ENCODE measurements at places on chromosomes 5 and 9.
A peak's percentile ranks its signal among the peaks of the same experiment; 100 is the strongest.

GRCh38 chr5:128084228-128085167 is 932 bp downstream of the SLC12A2 start:
- DNase-seq, result peak; percentile 27

DNA sequence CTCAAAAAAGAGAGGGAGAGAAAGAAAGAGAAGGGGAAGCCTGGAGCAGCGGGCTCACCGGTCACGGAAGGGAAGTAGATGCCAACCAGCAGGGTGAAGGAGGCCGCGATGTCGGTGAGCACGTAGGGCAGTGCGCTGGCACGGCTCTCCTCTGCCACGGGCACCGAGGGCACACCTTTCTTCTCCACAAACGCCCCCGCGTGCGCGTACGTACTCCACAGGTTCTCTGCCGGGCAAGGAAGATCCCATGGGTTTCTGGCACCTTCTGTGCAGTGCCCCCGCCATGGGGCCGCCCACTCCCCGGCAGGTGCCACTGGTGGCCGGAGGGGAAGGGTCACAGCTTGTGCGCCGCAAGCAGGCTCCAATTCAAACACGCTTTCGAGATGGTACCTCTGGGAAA is 30.3 kb downstream of the SLC12A7 start:
- no peak for DNase-seq

GRCh38 chr5:65126542-65127069 is 355.1 kb downstream of the ADAMTS6 start:
- DNase-seq, result no peak

- DNase-seq, result peak; percentile 89
These were observed 172.1 kb upstream of the GAS1 start for GRCh38 chr9:87119328-87119881.

GRCh38 chr9:138075496-138075895 is 197.9 kb downstream of the CACNA1B start:
- DNase-seq, result no peak

GRCh38 chr5:171392585-171393159 is 5.0 kb downstream of the NPM1 start:
- no peak for DNase-seq

DNA sequence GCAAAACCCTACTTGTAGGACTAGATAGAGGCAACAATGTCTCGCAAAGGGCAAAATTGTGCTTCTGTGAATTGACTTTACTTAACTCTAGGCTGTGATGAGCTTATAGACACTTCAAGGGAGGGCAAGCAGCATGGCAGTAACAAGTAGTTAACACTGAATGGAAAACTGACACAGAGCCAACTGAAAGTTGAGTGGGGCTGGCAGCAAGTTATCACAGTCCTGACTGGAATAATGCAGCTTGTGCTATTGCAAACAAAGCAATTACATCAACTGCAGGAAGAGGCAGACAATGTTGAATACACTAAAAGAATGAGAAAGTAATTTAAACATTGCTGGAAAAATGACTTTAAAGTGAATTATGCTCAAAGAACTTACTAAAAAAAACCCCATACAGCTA is 62.2 kb downstream of the RNF38 start:
- DNase-seq, result no peak

DNA sequence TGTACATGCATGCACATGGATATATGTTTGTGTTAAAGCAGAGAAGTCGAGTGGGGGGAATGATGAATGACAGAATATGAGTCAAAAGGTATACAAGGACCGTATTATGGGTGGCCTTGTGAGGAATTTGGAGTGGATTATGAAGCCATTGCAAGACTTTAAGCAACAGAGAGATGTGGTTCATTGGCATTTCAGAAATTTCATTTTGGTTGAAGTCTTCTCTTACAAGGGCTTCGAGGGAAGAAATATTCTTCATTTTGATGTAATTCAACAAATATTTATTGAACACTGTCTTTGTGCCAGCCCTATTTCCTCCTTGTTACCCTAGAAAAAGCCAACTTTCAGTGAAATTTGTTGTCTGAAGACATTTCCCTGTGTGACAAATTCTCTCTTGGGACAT is 83.9 kb upstream of the SLCO6A1 start:
- no peak for DNase-seq

GRCh38 chr5:137344723-137345322 is 154.3 kb downstream of the SPOCK1 start:
- peak; percentile 94 for DNase-seq

GRCh38 chr9:37550781-37551180 is 25.4 kb downstream of the FBXO10 start:
- DNase-seq, result peak; percentile 13
